ENCODE measurements at places on chromosomes 1 and 21. TPM values are rescaled to one million over a fixed set of nuclear protein-coding genes. Genes with fewer than 3 reads are reported as not detected.

The CADM3 gene
- not detected for polyA plus RNA-seq

The HSF2BP gene
- 6.1 TPM for polyA plus RNA-seq

The CD1B gene
- not detected for polyA plus RNA-seq

The NGF gene
- polyA plus RNA-seq = 1.1 TPM

The ATP6V0B gene
- polyA plus RNA-seq = 195 TPM

The TBX15 gene
- not detected for polyA plus RNA-seq

The CDA gene
- polyA plus RNA-seq = 44.9 TPM

The ETS2 gene
- 61.4 TPM for polyA plus RNA-seq

The TMPRSS15 gene
- polyA plus RNA-seq = not detected

The TMEM52 gene
- 0.10 TPM for polyA plus RNA-seq

The HOOK1 gene
- polyA plus RNA-seq = 11.8 TPM

The SERINC2 gene
- polyA plus RNA-seq = 254 TPM

The OR2AK2 gene
- not detected for polyA plus RNA-seq

The ANGPTL3 gene
- polyA plus RNA-seq = not detected

The ASTN1 gene
- 0.08 TPM for polyA plus RNA-seq

The CFHR5 gene
- not detected for polyA plus RNA-seq

The SNAPIN gene
- 49.4 TPM for polyA plus RNA-seq

The KRTAP7-1 gene
- polyA plus RNA-seq = not detected

The RUNX1 gene
- polyA plus RNA-seq = 91.0 TPM

The GIPC2 gene
- 0.28 TPM for polyA plus RNA-seq

The RAB29 gene
- polyA plus RNA-seq = 26.7 TPM

The FNDC5 gene
- not detected for polyA plus RNA-seq

The LCE2A gene
- polyA plus RNA-seq = 0.12 TPM

The SYT11 gene
- polyA plus RNA-seq = 0.13 TPM

The RAD54L gene
- 5.1 TPM for polyA plus RNA-seq

The LRRC71 gene
- not detected for polyA plus RNA-seq

The SPATA17 gene
- 1.4 TPM for polyA plus RNA-seq

The ABCA4 gene
- 0.02 TPM for polyA plus RNA-seq

The ATAD3C gene
- 0.72 TPM for polyA plus RNA-seq

The KCNA3 gene
- not detected for polyA plus RNA-seq

The LIN28A gene
- not detected for polyA plus RNA-seq

The HHIPL2 gene
- 0.16 TPM for polyA plus RNA-seq

The IL19 gene
- not detected for polyA plus RNA-seq

The NCAM2 gene
- polyA plus RNA-seq = 0.23 TPM

The KLHDC8A gene
- not detected for polyA plus RNA-seq

The LMX1A gene
- not detected for polyA plus RNA-seq

The SLC26A9 gene
- 0.03 TPM for polyA plus RNA-seq

The CRYAA gene
- not detected for polyA plus RNA-seq

The KRTAP12-2 gene
- polyA plus RNA-seq = not detected

The LCE3D gene
- 9.1 TPM for polyA plus RNA-seq

The MLLT11 gene
- polyA plus RNA-seq = 8.8 TPM

The MFAP2 gene
- 69.6 TPM for polyA plus RNA-seq

The SLC6A17 gene
- polyA plus RNA-seq = 0.25 TPM

The FYB2 gene
- polyA plus RNA-seq = not detected

The TMEM269 gene
- polyA plus RNA-seq = not detected

The FBXO42 gene
- 18.0 TPM for polyA plus RNA-seq

The GBP6 gene
- 4.7 TPM for polyA plus RNA-seq

The PTPRU gene
- polyA plus RNA-seq = 6.4 TPM

The PLA2G2A gene
- not detected for polyA plus RNA-seq

The SPRR1A gene
- polyA plus RNA-seq = 35.0 TPM

The PCAT6 gene
- polyA plus RNA-seq = 2.3 TPM

The DYNLT5 gene
- not detected for polyA plus RNA-seq

The PDC gene
- polyA plus RNA-seq = not detected

All from keratinocyte (primary cell).